ENCODE measurements at places on chromosomes 12 and 14.

- DNase-seq: no peak
Observed at GRCh38 chr12:7647071-7647470, 18.6 kb downstream of the APOBEC1 start.

DNA sequence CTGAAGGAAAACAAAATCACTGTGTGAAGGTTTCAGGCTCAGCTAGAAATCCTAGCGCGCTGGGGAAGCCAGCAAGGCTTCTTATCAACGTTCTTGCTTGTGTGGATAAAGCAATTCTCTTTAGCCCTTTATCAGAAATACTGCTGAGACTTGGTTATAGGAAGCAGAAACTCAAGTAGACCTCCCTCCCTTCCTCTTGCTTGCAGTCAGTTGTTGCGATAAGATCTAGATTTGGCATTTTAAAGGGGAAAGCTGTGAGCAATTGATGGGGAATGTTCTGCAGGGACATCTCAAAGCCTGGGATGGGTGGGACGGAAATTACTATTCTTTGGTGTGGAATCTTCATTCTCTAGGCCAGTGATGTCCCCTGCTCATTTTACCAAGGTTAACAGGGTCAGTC is 76.4 kb upstream of the ANO4 start:
- no peak for DNase-seq

DNA sequence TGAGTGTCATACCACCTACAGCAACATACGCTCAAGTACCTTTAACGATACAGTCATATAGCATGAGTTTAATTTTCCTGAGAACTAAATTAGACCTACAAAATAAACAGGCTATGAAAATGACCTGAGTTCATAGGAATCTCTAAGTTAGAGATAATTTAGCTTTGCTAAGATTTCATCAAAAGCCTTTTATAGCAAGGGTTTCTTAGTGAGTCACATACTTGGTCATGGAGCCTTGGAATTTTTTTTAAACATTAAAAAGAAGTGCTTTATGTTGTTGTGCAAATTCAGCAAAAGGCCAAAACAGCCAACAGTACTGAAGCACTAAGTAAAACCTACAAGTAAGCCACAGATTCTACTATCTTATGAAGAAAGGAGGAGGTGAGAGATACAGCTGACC is 93.6 kb upstream of the FERMT2 start:
- DNase-seq: no peak

DNA sequence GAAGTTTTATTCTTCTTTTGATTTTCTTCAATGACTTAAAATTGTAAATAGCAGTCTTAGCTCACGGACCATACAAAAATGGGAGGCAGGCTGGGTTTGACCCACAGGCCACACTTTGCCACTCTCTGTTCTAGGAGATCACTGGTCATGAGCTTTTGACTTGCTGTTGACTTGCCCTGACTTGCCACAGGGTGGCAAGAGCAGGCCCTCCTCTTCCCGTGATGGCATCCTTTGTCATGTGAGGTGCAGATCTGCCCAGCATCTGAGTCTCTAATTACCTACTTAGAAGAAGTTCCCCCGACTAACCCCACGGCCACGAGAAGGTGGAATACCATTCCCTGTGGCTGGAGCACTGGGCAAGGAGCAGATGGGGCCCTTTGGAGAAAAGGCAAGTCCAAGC is 81.0 kb upstream of the SCAF11 start:
- DNase-seq: no peak

DNA sequence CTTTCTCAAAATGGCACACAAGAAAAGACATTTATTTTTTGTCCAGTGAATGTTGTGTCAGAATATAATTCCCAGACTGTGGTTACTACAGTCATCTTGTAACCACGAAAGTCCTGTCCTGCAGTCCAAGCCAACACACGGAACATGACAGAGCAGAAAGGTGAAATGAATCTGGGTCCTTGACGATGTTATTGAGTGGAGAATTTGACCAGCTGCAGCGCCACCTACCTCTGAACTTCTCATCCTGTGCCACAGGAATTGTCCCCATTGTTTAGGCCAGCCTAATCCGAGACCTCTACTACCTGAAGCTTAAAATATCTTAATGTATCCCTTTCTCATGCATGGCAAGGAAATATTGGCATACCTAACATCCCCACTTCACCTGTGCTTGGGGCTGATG is 64.1 kb upstream of the OTX2 start:
- no peak for DNase-seq

- no peak for DNase-seq
Observed at GRCh38 chr14:71959055-71959454, 26.8 kb downstream of the RGS6 start.

DNA sequence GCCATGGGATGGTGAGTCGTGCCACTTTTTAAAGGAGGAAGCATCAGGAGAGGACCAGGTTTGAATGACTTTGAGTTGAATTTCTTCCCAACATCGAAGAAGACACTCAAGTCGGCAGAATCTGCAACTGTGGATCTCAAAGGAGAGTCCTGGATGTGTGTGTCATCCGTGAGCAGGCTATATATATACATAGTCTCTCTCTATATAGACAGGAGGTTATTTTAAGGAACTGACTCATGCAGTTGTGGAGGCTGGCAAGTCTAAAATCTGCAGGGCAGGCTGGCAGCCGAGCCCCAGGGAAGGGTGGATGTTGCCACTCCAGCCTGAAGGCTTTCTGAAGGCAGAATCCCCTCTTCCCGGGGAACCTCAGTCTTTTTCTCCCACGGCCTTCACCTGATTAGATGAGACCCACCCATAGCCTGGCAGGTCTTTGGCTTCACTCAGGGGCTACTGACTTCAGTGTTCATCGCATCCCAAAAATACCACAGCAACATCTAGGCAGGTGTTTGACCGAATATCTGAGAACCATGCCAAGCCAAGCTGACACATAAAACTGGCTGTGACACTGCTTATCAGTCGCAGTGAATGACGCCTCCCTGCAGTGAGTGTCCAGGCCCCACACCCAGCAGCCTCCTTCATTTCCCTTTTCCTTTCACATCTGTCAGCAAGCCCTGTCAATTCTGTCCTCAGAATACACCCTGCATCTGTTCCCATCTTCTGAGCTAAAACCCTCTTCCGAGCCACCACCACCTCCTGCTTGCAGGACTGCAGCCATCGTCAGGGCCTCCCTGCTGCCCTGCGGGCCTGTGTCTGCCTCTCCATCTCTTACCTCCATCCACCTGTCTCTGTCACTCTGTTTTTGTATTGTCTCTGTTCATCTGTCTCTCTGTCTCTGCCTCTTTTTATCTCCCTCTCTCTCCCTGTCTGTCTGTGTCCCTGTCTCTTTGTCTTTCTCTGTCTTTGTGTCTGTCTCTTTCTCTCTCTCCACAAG is 54.0 kb downstream of the ZNF664 start:
- no peak for DNase-seq

DNA sequence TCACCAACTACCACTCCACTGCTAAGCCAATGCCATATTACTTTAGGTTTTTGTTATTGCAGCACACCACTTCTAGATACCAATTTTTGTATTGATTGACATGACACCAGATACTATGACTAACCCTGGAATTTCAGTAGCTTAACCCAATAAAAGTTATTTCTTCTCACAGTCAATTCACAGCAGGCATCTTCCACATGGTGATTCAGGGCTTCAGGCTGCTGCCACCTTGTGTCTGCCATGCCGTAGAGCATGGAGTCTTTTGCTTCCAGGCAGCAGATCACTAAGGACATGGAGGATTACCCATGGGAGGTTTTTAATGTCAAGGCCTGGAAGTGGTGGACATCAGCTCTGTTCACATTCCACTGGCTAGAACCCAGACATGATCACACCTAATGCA is 56.4 kb upstream of the LTA4H start:
- no peak for DNase-seq

GRCh38 chr12:71057330-71057729 is 100.5 kb downstream of the TSPAN8 start:
- DNase-seq: no peak

DNA sequence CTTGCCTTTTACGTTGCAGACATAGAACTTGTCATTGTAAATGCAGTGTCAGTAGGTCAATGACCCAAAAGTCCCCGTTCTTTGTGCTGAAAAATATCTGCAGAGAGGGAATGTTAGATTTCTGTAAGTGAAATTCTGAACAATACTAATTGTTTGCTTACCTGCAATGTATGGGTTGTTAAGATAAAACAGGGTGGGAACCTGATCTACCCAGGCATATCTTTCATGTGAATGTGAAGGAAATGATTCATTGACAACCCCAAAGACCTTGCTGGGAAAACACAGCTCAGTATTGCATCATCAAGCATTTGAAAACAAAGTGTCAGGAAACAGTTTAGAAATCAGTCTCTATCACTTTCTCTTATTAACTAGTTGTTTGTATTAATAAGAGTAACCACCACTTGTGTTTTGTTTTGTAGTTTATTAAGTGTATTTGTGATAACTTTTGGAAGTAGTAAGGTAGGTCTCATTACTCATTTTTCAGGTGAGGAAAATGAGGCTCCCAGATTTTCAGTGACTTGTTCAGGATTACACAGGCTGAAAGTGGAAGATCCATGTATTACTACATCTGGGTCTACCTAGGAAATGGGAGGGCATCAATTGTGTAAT is 57.9 kb upstream of the SLC38A2 start:
- no peak for DNase-seq

DNA sequence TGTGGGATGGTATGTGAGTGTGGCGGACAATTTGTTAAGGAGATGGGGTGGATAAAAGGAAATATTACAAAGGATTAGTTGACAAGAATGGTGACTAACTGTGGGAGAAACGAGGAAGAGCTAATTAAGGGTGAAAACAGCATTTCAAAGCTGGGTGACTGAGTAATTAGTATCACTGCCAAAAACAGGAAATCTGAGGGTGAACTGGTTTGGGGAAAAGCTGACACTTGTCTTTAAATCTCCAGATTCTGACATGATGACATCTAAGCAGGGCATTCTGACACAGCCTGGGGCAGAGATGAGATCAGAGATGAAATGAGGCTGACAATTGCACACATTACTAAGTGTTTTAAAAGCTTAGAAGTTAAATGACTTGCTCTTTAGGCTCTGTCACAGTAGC is 42.4 kb upstream of the CCDC175 start:
- DNase-seq: no peak

DNA sequence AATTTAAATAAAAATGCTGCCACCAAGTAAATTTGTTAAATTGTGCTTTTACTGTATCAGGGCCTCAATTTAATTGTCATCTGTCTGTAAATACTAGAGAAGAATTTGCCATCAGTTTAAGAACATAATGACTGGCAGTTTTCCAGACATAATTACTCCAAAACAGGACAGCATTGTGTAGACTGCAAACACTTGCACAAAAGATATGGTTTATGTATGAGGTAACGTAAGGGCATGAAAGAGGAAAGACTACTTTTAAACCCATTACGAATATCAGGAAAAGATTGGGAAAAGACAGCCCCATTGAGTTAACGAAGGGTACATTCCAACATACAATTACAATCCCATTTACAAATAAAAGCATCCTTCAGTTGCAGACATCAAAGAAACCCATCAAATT is 59.8 kb upstream of the KRR1 start:
- DNase-seq: no peak

DNA sequence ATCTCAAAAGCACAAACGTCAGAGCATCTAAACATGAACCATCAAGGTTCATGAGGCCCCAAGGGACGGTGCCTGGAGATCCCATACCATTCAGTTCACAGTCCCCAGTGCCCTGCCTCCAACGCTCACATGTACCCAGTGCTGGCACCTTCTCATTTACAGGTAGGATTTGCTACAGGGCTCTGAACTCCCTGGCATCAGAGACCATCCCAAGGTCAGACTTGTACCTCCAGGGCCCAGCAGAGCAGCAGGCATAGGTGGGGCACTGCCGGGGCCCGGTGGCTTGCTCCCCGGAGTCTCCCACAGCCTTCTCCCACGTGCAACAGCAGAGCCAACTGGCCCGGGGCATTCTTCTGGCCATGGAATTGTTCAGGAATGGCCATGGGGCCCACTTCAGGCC is 114.8 kb downstream of the BCL11B start:
- no peak for DNase-seq

DNA sequence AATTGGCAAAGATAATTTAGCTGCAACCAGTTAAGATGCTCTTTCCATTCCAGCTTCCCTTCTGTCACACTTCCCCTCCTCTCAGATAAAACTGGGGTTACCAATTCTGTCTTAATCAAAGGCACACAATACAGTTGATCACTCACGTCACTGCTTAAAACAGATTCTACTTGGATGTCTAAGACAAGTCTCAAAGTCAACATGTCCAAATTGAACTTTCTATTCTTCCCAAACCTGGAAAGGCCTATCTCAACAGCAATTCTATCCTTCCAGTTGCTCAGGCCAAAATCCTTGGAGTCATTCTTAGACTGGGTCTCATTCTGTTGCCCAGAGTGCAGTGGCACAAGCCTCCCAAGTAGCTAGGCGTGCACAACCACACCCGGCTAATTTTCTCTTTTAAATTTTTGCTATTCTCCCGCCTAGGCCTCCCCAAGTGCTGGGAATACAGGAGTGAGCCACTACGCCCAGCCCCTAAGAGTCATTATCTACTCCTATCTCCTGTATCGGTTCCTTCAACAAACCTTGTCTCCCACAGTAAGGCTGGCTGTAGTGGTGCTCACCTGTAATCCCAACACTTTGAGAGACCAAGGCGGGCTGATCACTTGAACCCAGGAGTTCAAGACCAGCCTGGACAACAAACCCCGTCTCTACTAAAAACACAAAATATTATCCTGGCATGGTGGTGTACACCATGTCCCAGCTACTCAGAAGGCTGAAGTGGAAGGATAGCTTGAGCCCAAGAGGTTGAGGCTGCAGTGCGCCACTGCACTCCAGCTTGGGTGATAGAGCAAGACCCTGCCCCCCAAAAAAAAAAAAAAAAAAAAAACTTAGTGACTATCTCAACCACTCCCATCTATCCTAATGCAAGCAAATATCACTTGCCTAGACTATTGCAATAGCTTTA is 4.7 kb downstream of the RPS29 start:
- no peak for DNase-seq

DNA sequence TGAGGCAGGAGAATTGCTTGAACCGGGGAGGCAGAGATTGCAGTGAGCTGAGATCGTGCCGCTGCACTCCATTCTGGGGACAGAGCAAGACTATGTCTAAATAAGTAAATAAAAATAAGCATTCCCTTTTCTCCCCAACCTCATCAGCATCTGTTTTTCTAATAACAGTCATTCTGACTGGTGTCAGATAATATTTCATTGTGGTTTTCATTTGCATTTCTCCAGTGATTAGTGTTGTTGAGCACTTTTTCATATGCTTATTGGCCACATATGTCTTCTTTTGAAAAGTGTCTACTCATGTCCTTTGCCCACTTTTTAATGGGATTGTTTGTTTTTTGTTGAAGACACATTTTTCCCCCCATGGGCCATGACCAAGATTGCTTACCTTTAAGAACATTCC is 243.2 kb downstream of the ADAMTS20 start:
- DNase-seq: no peak

- no peak for DNase-seq
Observed at GRCh38 chr14:81605660-81606059, 72.0 kb upstream of the SEL1L start.

DNA sequence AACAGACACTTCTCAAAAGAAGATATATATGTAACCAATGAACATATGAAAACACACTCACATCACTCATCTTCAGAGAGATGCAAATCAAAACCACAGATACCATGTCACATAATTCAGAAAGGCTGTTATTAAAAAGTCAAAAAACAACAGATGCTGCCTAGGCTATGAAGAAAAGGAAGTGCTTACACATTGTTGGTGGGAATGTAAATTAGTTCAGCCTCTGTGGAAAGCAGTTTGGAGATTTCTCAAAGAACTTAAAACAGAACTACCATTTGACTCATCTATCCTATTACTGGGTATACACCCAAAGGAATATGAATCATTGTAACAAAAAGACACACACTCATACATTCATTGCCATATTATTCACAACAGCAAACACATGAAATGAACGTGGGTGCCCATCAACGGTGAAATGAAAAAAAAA is 35.1 kb downstream of the EIF2S3B start:
- DNase-seq: no peak

GRCh38 chr14:88270776-88271175 is 52.3 kb downstream of the KCNK10 start:
- DNase-seq: no peak

All from stimulated activated CD8-positive, alpha-beta memory T cell treated with anti-CD3 and anti-CD28 coated beads, Interleukin-7, amount 100 ng/mL, for 4 hours (primary cell).